Neural crest cell (in vitro differentiated cells): ENCODE measurements at places on chromosomes 11 and 22.

DNA sequence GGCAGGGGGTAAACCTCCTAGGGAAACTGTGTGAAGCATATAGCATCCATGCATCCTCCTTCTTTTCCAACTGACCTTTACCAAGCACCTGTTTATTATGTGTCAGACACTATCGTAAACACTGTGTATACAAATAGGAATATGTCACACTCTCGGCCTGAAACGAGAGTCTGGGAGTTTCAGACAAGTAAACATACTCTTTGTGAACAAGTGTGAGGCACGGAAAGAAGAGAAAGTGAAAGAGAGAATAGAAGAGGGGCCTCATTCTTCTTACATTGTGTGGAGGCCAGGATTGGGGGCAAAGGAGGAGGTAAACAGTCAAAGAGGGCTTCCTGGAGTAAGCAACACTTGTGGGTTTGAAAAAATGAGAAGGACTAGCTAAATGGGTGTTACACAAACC is 16.4 kb downstream of the CSNK2A3 start:
- no peak for DNase-seq

- DNase-seq: no peak
Observed at GRCh38 chr11:18844753-18845367, 53.3 kb upstream of the PTPN5 start.

GRCh38 chr11:19168090-19168489 is 33.7 kb downstream of the CSRP3 start:
- no peak for DNase-seq

GRCh38 chr11:114846416-114846791 is 168.1 kb downstream of the NXPE2 start:
- DNase-seq: no peak

DNA sequence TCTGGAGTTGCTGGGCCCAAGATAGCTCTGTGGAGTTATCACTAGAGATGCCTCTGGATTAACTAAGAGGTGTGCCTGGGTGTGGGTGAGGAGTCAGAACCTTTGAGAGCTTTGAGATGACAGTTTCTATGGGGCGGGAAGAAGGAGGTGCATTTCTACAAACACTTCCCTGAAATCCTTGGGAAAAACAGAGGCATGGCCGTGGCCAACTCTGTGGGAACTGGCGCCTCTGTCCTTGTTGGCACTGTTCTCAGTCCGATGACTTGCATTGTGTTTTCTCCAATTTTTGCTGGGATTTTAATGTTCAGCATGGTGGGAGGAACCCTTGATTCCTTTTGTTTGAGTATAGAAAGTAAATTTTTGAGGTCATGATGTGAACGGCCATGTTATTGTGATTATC is 115.8 kb upstream of the PARVA start:
- no peak for DNase-seq

DNA sequence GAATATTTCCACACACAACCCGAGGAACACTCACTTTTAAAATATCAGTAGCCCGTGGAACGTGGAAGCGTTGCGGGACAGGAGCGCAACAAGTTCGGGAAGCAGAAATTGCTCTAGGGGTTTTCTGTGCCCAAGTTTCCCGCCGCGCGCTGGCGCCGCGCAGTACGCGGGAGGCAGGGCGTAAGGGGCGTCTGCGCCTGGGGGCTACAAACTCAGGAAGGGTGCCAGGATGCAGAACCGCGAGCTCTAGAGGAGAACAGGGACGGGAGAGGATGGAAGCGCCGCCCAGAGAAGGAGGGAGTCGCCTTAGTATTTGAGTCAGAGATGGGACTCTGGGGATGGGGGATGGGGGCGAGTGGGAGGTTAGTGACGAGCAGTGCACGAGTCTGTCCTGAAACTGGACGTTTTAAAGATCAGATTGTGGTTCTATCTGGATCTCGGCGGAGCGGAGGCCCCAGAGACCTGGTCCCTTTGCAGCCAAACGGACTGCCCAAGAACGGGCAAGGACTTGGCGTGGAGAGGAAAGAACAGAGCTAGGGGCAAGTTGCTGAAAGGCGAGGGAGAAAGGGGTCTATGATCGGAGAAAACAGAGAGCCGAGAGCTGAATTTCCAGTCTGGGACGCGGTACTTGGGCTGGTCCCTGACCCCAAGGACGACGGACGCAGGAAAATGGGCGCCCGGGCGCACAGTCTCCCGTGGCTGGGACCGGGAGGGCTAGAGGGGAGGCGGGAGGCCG is 4.7 kb downstream of the BSX start:
- DNase-seq: no peak

DNA sequence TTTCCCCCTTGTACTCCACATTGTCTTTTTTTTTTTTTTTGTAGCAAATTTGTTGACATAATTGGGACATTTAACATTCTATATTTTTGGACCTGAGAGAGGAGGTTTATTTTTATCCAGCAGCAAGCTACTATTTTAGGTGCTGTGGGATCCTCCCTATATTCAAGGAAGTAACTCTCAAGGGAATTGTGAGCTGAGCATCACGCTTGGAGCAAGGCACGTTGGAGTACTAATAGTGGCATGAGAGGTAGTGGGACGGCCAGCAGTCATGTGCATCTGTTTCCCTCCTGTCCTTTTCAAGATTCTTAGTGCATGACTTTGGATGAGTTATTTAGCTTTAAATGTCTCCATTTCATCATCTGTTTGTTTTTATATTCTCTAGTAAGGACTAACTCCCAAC is 52.3 kb downstream of the EXT2 start:
- no peak for DNase-seq

DNA sequence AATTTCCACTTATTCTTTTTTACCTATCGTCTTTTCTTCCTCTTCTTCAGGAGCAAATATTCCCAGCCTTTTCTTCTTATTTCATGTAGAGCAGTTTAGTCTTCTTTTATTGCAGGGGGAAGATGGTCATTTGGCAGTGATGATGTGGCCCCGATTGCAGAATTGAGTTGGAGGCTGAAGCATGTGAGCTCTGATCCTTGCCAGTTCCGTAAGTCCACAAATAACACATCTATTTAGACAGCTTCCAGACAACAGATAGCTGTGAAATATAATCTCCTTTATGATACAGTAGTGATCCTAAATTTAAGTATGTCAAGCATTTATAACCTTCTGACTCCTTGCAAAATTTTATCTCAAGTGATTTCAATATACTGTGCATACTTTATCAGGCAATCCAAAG is 27.5 kb downstream of the REXO2 start:
- DNase-seq: no peak

GRCh38 chr22:31749636-31750364 is at the start of gene PRR14L:
Gene PRR14L (minus strand): TSS chr22:31750132. CDS start chr22:31738860, 11,272 bp downstream.
- peak; percentile 100 for DNase-seq

DNA sequence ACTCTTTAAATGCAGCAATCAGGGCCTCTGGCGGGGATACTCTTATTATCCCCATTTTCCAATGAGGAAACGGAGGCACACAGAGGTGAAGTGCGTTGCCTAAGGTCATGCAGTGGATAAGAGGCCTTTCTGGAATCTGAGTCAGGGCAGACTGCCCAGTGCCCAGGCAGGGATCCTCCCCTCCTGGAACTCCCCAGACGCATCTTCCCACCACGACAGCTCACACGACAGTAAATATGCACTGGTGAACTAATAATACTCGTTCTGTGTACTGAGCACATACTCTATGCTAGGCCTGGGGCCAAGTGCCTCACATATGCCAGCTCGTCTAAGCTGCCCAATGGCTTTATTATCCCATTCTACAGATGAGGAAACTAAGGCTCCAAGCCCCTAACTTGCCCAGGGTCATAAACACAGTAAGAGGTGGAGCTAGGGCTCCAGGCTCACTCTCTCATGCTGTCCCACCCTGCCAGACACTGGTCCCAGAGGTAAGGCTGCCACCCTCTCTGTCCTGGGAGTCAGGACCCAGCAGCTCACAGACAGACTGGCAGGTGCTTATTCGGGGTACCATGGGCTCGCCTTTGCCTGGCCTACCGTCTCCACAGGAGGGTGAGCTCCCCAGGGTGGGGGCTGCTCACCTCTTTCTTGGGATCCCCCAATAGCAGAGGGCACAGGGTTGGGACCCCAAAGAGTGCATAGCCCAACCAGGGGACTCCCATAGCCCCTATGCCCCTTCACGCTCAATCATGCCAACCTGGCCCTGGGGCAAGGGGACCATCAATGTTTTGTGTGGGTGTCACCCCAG is 2.3 kb downstream of the IL2RB start:
- no peak for DNase-seq

DNA sequence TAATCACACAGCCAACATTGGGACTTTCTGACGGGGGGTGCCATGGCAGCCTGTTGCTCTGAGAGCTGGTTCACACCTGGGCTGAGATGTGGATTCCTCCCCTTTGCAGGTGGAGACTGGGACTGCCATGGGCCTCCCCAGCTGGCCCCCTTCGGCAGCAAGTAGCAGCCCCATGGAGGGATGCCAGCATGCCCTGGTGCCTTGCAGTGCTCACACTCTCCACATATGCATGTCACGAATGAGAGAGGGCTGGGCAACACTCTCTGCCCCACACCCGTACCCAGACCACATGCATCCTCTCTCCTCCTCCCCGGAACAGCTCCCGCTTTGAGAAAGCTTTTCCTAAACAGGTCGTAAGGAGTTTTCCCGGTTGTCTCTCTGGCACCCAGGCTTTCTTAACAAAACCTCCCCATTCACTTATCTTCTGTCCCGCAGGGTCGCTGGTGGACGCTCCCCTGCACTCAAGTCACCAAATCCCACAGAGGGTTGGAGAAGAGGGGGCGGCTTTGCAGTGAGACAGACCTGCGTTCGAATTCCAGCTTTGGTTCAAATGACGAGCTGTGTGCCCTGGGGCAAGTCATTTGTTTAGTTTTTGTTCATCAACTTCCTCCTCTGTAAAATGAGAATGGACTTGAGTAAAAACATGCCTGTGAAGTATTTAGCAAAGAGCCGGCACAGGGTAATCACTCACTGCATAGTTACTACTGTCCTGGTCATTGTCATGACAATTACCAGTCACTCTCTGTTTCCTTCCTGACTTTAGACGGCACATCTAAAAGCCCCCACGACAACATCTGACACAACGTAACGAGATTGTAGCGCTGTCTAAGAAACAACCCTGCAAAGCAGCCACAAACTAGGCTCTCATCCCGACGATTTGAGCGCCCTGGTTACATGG is 231.3 kb upstream of the B3GAT1 start:
- DNase-seq: no peak

DNA sequence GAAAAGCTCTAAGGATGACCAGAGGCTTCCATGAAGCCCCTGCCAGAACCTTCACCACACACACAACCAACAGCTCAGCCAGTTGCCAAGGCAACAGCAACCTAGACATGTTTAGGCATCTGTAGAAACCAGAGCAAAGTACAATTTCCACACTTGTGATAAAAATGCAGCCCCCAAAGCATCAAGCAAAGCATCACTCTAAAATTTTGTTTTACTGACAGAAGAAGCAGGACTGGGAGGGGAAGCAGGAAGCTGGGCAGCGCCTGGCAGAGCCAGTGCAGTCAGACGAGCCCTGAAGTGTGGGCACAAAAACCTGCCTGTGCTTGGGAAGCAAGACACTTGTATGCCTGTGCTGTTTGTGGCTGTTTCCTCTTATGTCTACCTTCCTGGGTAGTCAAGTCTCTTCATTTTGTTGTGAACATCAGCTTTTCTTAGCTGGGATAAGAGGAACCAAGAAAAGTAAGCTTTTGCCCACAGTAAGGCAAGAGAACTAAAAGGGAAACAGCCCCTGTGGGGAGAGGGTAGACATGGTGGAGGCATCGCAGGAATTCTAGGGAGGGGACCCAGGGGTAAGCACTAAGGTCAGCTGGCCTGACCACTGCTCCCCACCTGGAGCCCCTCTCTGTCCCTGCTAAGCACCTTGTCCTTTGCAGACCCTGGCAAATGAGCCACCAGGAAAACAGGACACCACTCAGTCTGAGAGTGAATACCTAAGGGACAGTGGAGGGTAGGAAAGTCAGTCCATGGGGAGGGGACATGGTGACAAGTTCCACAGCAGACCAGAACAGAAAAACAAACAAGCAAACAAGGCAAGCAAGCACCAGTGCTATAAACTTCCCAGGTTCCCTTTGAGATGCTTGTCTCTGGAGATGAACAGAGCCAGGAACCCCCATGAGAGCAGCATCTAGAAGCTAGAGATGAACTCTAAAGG is 13.4 kb downstream of the PACSIN2 start:
- DNase-seq: no peak

GRCh38 chr11:83255366-83255765 is 30.8 kb downstream of the CCDC90B start:
- DNase-seq: no peak

DNA sequence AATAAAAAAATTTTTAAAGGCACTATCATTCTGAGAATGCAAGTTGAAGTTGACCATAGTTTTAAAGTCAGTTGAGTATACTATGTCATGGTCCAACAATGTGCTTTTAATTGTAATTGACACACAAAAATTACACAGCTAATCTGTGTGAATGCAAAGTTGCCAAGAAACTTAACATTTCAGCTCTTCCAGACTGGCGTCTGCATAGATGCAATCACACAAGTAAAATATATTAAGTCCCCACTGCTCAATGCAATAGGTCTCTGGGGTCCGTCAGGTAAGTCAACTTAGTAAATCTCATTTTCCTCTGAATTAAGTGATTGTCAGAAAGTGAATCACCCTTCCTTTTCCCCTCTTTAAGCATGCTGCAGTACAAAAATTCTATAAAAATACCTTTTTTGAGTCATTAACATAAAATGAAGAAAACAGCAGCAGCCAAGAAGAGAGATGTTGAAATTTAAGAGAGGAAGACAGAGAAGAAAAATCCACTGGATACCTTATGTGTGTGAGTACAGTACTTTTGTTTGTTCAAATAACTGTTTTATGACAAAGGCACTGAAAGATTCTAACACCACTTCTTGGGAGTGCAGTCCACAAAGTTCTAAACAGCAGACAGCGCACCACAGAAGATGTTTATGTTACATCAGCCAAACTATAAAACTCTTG is 5.1 kb downstream of the FZD4 start:
- no peak for DNase-seq

- DNase-seq: no peak
Observed at GRCh38 chr11:37724315-37724714, 1126.3 kb upstream of the RAG2 start.

DNA sequence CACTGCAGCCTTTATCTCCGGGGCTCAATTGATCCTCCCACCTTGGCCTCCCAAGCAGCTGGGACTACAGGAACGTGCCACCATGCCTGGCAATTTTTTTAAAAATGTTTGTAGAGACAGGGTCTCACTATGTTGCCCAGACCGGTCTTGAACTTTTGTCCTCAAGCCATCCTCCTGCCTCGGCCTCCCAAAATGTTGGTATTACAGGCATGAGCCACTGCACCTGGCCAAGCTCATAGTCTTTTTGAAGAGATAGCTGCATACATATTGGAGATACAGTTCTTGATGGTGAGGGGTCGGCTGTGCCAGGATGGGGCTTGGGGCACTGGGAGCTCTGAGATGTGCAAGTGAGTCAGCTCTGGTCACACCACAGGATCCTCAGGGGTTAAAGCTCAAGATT is 53.2 kb downstream of the CHRDL2 start:
- DNase-seq: no peak

DNA sequence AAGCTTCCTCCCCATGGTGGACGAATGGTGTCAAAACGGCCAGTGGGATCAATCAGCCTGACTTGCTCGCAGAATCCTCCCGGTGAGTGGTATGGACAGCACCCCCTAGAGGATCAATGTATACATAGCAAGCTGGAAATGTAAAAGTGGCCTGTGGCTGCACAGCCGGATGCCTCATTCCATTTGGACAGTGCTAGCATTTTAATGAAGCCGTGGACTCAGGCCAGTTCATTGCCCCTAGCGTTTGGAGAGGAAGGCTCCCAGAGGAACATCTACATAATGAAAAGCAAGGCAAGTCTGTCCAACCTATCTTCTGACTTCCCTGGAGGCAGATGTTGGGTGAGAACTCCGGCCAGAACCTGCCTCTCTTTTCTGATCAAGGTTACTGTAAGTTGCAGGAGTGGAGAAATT is 942.3 kb downstream of the NTM start:
- DNase-seq: peak; percentile 18

- DNase-seq: no peak
Observed at GRCh38 chr11:27921472-27921871, 186.5 kb downstream of the KIF18A start.
